ENCODE measurements at places on chromosomes 12 and 14. TPM values are rescaled to one million over a fixed set of nuclear protein-coding genes. Genes with fewer than 3 reads are reported as not detected.

DNA sequence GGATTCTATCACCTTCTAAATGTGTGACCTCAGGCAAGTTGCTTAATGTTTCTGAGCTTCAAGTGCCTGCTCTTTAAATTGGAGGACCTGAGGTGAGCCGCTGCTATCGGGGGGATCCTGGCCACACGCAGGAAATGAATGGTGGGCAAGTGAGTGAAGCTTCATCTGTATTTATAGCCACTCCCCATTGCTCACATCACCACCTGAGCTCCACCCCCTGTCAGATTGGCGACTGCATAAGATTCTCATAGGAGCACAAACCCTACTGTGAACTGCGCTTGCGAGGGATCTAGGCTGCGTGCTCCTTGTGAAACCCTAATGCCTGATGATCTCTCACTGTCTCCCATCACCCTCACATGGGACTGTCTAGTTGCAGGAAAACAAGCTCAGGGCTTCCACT lies 158.6 kb upstream of the CCND2 start:
- H3K27ac ChIP-seq: no peak overlapping the region
- H3K27me3 ChIP-seq: no peaks in the 10 kb centered on the region
- H3K4me3 ChIP-seq: no peak overlapping the region
- no peak for DNase-seq

DNA sequence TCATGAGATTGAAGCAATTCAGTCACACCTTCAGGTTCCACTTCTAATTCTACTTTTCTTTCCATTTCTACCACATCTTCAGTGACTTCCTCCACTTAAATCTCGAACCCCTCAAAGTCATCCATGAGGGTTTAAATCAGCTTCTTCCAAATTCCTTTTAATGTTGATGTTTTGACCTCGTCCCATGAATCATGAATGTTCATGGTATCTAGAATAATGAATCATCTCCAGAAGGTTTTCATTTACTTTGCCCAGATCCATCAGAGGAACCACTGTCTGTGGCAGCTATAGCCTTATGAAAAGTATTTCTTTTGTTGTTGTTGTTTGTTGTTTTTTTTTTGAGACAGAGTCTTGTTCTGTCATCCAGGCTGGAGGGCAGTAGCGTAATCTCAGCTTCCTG lies 7.6 kb downstream of the RXYLT1 start:
- no peaks in the 10 kb centered on the region for H3K27me3 ChIP-seq
- H3K27ac ChIP-seq: no peak overlapping the region
- H3K4me1 ChIP-seq: no peaks in the 10 kb centered on the region
- no peak for DNase-seq

DNA sequence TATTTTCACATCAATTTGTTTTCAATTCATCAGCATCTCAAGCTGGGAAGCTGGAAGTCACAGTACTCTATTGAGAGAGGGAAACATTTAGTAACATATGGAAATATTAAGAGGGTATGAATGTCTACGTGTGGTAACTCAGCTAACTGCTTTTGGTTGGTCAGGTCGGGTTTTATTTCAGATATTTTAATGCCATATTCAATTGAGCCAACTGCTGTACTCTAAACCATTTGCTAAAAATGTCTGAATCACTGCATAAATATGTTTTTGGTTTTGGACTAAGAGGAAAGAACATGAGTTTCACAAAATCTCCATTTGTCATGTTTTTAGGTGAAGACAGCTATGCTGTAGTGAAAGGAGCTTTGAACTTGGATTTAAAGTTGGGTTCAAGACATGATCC lies 18.9 kb upstream of the PPFIBP1 start:
- H3K4me3 ChIP-seq: no peak overlapping the region
- no peak for DNase-seq
- H3K4me1 ChIP-seq: no peaks in the 10 kb centered on the region
- no peaks in the 10 kb centered on the region for H3K36me3 ChIP-seq

GRCh38 chr14:22597771-22598098 lies 365 bp upstream of the ABHD4 start:
- peaks cover 27% of the 10 kb centered on the region for H3K4me1 ChIP-seq
- no peaks in the 10 kb centered on the region for H3K27me3 ChIP-seq
- H3K4me3 ChIP-seq: peak overlapping the region; percentile 68
- H3K27ac ChIP-seq: peak overlapping the region; percentile 88
- no peaks in the 10 kb centered on the region for H3K36me3 ChIP-seq
- no peak for DNase-seq

WNT1 gene
- total RNA-seq: not detected

RTN1 gene
- total RNA-seq: 4.6 TPM

PTCSC3 gene
- not detected for total RNA-seq
